ENCODE measurements at places on chromosomes 16 and 17. TPM values are rescaled to one million over a fixed set of nuclear protein-coding genes. Genes with fewer than 3 reads are reported as not detected.

The SYNRG gene
- total RNA-seq: 11.2 TPM

The MAPT gene
- 0.60 TPM for total RNA-seq

The ANKRD40CL gene
- not detected for total RNA-seq

The TMED6 gene
- total RNA-seq: not detected

The LLGL2 gene
- total RNA-seq: 0.47 TPM

The C16orf46 gene
- total RNA-seq: 0.34 TPM

The CLDN7 gene
- total RNA-seq: 4.2 TPM

The EVPLL gene
- total RNA-seq: not detected

The NPIPA2 gene
- total RNA-seq: not detected

The RAB26 gene
- 5.5 TPM for total RNA-seq

The RNF43 gene
- total RNA-seq: under 0.01 TPM

The ACSM3 gene
- 0.69 TPM for total RNA-seq

The CCL13 gene
- total RNA-seq: not detected

The KCNJ16 gene
- total RNA-seq: under 0.01 TPM

The PRPSAP2 gene
- total RNA-seq: 35.9 TPM

The ENKD1 gene
- 12.6 TPM for total RNA-seq

The CHST4 gene
- total RNA-seq: not detected

The C16orf89 gene
- 2.5 TPM for total RNA-seq

The GCSH gene
- 7.3 TPM for total RNA-seq

The POLR3K gene
- 2.7 TPM for total RNA-seq

The TM4SF5 gene
- total RNA-seq: not detected

The GPATCH8 gene
- 15.6 TPM for total RNA-seq

The CCL5 gene
- not detected for total RNA-seq

The TVP23A gene
- not detected for total RNA-seq

The MT3 gene
- not detected for total RNA-seq

The G6PC1 gene
- not detected for total RNA-seq

The FGF11 gene
- total RNA-seq: 1.1 TPM

The WFDC1 gene
- total RNA-seq: 0.17 TPM

The CDYL2 gene
- 2.0 TPM for total RNA-seq

The PIK3R5 gene
- total RNA-seq: not detected

The NOD2 gene
- total RNA-seq: not detected

The RDM1 gene
- total RNA-seq: 0.16 TPM

The CDRT15 gene
- not detected for total RNA-seq

The DOC2B gene
- total RNA-seq: under 0.01 TPM

The SKAP1 gene
- not detected for total RNA-seq

The TP53TG3B gene
- not detected for total RNA-seq

The HOXB3 gene
- total RNA-seq: 10.2 TPM

The OXLD1 gene
- total RNA-seq: 37.0 TPM

The SPNS3 gene
- total RNA-seq: not detected

The PLD6 gene
- total RNA-seq: 1.9 TPM

The MYH13 gene
- total RNA-seq: not detected

The VMO1 gene
- total RNA-seq: 1.2 TPM

The ZNF205 gene
- 12.1 TPM for total RNA-seq

The KRT25 gene
- total RNA-seq: not detected

The CDH3 gene
- 0.16 TPM for total RNA-seq

The MT4 gene
- not detected for total RNA-seq

The NPIPA8 gene
- 10.9 TPM for total RNA-seq

The NECAB2 gene
- total RNA-seq: not detected

The CUEDC1 gene
- 10.2 TPM for total RNA-seq

The LGALS9C gene
- not detected for total RNA-seq

The YBX2 gene
- total RNA-seq: not detected

The IGFALS gene
- under 0.01 TPM for total RNA-seq

The PRSS33 gene
- total RNA-seq: not detected

Measured in bronchial smooth muscle cell (primary cell).